ENCODE measurements at places on chromosomes 1 and 21. TPM values are rescaled to one million over a fixed set of nuclear protein-coding genes. Genes with fewer than 3 reads are reported as not detected.

DNA sequence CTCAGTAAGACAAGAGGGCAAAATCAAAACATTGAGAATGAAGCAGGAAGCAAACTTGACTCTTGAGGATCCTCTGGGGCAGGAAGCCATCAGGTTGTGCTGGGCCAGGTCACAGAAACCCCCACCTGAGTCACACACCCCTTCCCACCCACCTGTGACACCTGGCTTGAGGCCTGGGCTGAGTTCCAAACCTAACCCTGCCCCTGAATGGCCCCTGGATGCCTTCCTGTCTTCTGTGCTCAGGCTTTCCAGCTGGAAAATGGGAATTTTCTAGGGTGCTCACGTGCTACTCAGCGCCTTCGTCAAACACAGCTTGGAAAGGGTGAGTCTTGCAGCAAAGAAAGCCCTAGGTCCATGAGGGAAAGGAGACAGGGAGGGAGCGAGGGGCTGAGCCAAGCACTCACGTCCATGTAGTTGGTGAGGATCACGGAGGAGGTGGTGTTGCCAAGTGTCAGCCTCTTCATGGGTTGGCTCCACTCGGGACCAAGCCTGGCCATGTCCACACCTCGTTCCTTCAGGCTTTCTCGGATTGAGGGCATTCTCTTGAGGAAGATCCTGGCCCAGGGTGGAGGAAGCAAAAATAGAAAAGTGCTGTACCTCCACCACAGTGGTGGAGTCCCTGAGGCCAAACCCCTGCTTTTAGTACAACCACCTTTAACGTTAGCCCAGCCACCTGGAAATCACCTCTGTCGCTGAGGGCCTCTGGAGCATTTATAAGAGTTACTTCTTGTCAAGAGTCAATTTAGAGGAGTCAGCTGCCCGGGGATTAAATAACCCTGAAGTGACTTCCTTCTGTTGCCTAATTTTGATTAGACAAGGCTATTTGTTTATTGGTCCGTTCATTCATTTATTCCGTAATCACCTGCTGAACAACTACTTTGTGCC lies 4.3 kb downstream of the REN start:
- H3K4me1 ChIP-seq: no peaks in the 10 kb centered on the region
- DNase-seq: no peak
- no peak overlapping the region for H3K27ac ChIP-seq

- peak overlapping the region; percentile 61 for H3K4me3 ChIP-seq
- H3K36me3 ChIP-seq: no peaks in the 10 kb centered on the region
- DNase-seq: peak; percentile 58
These were observed 618 bp downstream of the JAM2 start for GRCh38 chr21:25639551-25640201.

- H3K27me3 ChIP-seq: no peaks in the 10 kb centered on the region
- no peak overlapping the region for H3K27ac ChIP-seq
- peaks cover 14% of the 10 kb centered on the region for H3K4me1 ChIP-seq
- no peak overlapping the region for H3K4me3 ChIP-seq
- no peak for DNase-seq
- H3K36me3 ChIP-seq: no peaks in the 10 kb centered on the region
These were observed 2.5 kb upstream of the PLEKHM2 start for GRCh38 chr1:15681349-15682292.

- no peaks in the 10 kb centered on the region for H3K27me3 ChIP-seq
- no peaks in the 10 kb centered on the region for H3K36me3 ChIP-seq
- H3K4me3 ChIP-seq: no peak overlapping the region
- H3K27ac ChIP-seq: no peak overlapping the region
These were observed 320.1 kb downstream of the TGFB2 start for GRCh38 chr1:218665221-218665620.

DNA sequence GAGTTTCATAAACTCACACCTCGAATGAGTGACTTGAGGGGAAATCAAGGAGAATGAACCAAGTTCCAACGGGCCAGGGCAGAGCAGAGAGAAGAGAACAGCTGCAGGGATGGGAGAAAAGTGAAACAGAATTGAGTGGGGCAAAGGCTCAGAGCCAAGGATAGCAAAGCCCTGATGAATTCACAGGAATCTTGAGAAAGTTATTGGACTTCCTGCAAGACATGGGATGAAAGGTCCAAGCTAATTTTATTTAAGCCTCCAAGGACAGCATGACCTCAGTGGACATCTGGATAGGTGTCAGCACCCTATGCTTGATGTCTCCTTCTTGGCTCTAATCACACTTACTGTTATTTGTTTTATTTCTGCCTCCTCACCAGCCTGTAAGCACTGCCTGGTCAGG lies 43.0 kb upstream of the RAVER2 start:
- DNase-seq: no peak
- no peak overlapping the region for H3K4me3 ChIP-seq
- H3K36me3 ChIP-seq: no peaks in the 10 kb centered on the region
- H3K27ac ChIP-seq: no peak overlapping the region
- H3K27me3 ChIP-seq: no peaks in the 10 kb centered on the region

GRCh38 chr21:46314441-46315020 lies 9.1 kb downstream of the C21orf58 start:
- no peaks in the 10 kb centered on the region for H3K36me3 ChIP-seq
- H3K27me3 ChIP-seq: no peaks in the 10 kb centered on the region
- no peak overlapping the region for H3K27ac ChIP-seq
- DNase-seq: no peak
- H3K4me3 ChIP-seq: no peak overlapping the region

DNA sequence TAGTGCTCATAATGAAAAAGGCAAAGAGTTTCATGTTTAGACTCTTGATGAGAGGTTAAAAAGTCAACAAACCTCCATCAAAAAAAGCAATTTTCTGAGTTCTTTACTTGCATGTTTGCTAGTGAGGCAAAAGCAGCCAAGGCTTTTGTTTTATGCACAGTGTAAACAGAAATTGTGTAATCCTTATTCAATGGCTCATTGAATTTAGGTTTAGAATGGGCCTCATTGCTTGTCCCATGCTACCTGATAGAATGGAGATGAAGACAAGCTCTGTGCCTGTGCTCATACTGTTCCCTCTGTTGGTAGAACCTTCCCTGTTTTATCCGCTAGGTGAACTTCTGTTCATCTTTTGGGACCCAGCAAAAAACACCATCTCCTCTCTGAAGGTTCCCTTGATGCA lies 10.0 kb upstream of the LRRC8D start:
- no peaks in the 10 kb centered on the region for H3K27me3 ChIP-seq
- no peak overlapping the region for H3K27ac ChIP-seq
- H3K4me1 ChIP-seq: no peaks in the 10 kb centered on the region
- no peak for DNase-seq
- H3K36me3 ChIP-seq: no peaks in the 10 kb centered on the region
- no peak overlapping the region for H3K4me3 ChIP-seq

DNA sequence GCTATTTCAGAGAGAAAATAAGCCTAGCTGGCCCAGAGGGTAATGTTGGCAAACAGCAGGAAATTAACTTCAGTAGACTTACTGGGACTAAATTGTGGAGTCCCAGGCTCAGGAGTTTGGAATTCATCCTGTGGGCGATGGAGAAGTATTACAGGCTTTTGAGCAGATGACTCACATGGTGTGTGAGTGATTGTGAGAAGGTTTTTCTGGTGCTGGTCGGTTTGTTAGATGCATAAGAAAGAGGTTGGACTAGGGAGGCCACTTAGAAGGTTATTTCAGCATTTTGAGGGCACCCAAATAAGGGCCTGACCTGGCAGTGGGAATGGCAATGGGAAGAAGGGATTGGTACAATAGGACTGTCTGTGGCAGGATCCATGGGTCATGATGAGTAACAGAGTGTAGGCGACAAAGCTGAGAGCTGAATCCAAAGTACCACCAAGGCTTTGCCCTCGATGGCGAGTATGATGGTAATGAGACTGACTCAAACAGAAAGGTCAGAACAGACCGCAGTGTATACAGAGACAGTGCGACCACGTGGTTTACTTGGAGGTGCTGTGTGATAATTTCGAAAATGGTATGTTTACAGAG lies 69.2 kb upstream of the KIF26B start:
- DNase-seq: no peak
- no peaks in the 10 kb centered on the region for H3K36me3 ChIP-seq
- no peaks in the 10 kb centered on the region for H3K27me3 ChIP-seq
- H3K4me1 ChIP-seq: no peaks in the 10 kb centered on the region
- no peak overlapping the region for H3K4me3 ChIP-seq

- H3K27ac ChIP-seq: no peak overlapping the region
- H3K4me3 ChIP-seq: no peak overlapping the region
- no peaks in the 10 kb centered on the region for H3K27me3 ChIP-seq
- peaks cover 42% of the 10 kb centered on the region for H3K4me1 ChIP-seq
These were observed 44.3 kb upstream of the EPS8L3 start for GRCh38 chr1:109807822-109808680.

DNA sequence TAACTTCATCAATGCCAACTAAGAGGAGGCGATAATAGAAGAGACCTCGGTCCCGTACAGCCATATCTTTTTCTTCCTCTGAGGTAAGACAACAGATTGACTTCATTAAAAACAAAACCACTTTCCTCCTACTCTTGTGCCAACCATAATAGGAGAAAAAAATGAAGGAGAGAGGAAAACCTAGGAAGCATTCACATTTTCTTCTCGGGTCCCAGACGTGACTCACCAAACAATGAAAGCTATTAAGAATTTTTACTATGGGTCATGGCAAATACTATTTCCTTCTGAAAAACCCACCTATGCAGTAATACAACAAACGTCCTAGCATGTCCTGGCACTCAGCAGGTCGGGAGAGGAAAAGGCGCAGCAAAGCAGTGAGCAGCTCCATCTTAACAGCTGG lies 8.6 kb upstream of the BCL2L15 start:
- no peak for DNase-seq
- H3K4me3 ChIP-seq: no peak overlapping the region
- H3K36me3 ChIP-seq: peaks cover 25% of the 10 kb centered on the region
- no peaks in the 10 kb centered on the region for H3K4me1 ChIP-seq
- H3K27ac ChIP-seq: no peak overlapping the region

DNA sequence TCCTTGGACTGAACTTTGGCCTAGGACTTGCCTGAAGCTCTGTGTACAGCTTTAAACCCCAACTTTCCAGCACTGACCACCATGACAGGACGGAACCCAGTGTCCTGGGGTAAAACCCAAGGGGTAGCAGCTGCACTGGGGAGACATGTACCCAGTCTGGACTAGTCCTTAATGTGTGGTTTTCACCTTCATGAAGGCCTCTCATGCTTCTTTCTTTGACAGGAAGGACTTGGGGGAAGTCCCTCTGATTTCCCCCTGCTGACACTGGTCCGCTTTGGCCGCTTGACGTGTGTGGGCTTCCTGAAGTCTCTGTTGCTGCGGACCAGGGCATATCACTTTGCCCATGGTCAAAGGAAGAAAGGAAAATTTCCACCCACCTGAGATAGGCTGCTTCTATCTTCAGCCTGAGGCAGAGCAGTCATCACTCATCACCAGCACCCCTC lies 66.3 kb upstream of the PRDX6 start:
- DNase-seq: no peak
- no peak overlapping the region for H3K4me3 ChIP-seq

DNA sequence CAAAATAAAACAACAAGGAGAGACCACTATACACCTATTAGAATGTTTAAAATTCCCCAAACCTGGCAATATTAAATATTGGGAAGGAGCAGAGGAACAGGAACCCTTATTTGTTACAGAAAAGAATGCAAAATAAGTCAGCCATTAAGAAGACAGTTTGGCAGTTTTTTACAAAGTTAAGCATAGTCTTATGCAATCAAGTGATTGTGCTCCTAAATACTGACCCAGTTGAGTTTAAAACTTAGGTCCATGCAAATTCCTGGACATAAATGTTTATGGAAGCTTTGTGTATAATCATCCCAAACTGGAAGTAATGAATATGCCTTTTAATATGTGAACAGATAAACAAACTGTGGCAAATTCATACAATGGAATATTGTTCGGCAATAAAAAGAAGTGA lies 72.9 kb upstream of the RGS4 start:
- no peaks in the 10 kb centered on the region for H3K36me3 ChIP-seq
- DNase-seq: no peak
- H3K27ac ChIP-seq: no peak overlapping the region
- no peaks in the 10 kb centered on the region for H3K4me1 ChIP-seq

DNA sequence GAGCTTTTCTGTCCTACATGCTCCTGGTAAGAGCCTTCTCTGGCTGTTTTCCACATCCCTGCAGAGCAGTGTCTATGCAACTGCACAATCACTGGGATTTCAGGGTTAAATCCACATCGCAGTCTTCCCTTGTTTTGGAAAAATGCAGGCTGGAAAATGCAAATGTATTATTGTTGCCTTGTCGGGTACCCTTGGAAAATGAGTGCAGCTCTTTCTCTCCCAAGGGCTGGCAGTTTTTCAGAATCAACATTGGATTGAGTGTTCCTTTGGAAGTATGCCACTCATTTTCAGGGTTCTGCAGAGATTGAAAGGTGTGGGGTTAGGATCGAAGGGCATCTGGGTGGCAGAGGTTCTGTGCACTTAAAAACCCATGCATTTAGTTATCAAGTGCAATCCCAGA lies 3.2 kb downstream of the NOS1AP start:
- no peaks in the 10 kb centered on the region for H3K36me3 ChIP-seq
- H3K4me3 ChIP-seq: no peak overlapping the region
- no peak for DNase-seq
- H3K27me3 ChIP-seq: no peaks in the 10 kb centered on the region
- no peaks in the 10 kb centered on the region for H3K4me1 ChIP-seq

DNA sequence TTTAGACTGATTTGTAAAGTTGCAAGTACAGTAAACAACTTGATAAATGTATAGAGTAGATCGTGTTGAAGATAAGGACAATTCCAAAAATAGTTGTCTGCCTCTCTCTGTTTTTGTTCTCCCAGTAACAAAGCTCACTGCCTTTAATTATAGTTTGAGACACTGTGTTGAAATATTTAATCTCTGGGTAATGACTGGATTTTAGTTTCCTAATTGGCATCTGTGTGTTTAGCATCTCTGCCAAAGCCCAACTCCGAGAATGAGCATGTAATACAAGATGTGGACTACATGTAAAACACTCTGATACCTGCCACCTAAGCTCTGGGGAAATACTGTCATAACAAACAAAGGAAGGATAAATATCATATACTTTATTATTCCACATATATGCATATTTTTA lies 27.7 kb upstream of the SDE2 start:
- H3K36me3 ChIP-seq: no peaks in the 10 kb centered on the region
- no peaks in the 10 kb centered on the region for H3K4me1 ChIP-seq
- no peaks in the 10 kb centered on the region for H3K27me3 ChIP-seq

- H3K27me3 ChIP-seq: no peaks in the 10 kb centered on the region
- peak; percentile 22 for DNase-seq
- H3K4me3 ChIP-seq: peak overlapping the region; percentile 92
- peaks cover 19% of the 10 kb centered on the region for H3K4me1 ChIP-seq
- H3K27ac ChIP-seq: peak overlapping the region; percentile 91
These were observed 760 bp upstream of the NPHP4 start for GRCh38 chr1:5992814-5993555.

DNA sequence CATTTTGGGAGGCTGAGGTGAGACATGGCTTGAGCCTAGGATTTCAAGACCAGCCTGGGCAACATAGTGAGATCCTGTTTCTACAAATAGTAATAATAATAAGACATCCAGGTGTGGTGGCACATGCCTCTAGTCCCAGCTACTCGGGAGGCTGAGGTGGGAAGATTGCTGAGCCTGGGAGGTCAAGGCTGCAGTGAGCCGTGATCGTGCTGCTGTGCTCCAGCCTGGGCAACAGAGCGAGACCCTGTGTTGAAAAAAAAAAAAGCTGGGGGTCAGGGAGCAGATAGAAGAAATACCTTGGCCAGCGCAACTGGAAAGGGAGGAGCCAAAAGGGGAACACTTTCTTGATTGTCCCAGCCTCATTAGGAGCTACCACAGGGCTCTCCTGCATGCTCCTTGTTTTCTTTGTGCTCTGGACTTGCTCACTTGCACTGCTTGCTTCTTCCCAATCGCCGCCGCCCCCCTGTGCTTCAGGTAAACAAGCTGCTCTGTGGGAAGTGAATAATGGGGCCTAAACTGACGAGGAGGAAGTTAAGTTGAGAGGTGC lies 31.1 kb downstream of the PBX1 start:
- peaks cover 67% of the 10 kb centered on the region for H3K4me1 ChIP-seq
- no peak overlapping the region for H3K4me3 ChIP-seq
- H3K27me3 ChIP-seq: no peaks in the 10 kb centered on the region
- H3K27ac ChIP-seq: no peak overlapping the region
- DNase-seq: no peak

The SLC9C2 gene
- total RNA-seq: 0.07 TPM

Measured in heart right ventricle (tissue), 16 donors.